ENCODE measurements at places on chromosomes 13 and 19.

DNA sequence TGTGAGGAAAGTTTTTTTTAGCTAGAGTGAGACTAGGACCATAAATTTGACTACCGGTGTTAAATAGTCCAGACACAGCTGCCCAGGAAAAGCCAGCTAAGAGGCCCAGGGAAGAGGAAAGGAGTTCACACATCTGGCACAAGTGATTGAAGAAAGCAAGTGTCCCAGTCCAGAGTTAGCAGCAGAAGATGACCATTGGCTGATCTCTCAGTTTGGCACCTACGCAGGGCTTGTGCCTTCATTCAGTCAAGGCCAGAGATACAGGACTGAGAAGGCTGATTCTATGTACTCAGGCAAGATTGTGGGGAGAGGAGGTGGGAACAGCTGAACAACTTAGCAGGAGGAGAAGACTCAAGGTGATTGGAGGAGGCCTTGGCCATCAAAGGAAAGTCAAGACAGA, 575.0 kb upstream of the KLF12 start:
- DNase-seq = no peak

- DNase-seq = no peak
These were observed 23.8 kb downstream of the LRCH1 start for GRCh38 chr13:46576762-46577161.

DNA sequence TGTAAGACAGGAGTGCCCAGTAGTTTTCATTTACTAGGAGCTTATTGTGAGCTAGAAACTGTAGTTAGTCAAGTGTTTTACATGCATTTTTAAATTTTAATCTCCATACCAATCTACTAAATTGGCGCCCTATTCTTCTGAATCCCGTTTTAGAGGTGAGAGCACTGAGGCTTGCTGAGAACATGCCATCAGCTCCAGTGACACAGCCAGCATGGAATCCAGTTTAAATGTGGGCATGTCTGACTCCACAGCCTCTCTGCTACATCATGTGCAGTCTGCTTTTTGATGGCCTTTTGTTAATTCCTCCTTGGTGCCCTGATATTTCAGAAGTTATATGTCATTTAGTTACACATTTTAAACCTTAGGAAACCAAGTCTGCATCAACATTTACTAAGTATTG, 325.4 kb downstream of the DLEU7 start:
- DNase-seq = no peak

DNA sequence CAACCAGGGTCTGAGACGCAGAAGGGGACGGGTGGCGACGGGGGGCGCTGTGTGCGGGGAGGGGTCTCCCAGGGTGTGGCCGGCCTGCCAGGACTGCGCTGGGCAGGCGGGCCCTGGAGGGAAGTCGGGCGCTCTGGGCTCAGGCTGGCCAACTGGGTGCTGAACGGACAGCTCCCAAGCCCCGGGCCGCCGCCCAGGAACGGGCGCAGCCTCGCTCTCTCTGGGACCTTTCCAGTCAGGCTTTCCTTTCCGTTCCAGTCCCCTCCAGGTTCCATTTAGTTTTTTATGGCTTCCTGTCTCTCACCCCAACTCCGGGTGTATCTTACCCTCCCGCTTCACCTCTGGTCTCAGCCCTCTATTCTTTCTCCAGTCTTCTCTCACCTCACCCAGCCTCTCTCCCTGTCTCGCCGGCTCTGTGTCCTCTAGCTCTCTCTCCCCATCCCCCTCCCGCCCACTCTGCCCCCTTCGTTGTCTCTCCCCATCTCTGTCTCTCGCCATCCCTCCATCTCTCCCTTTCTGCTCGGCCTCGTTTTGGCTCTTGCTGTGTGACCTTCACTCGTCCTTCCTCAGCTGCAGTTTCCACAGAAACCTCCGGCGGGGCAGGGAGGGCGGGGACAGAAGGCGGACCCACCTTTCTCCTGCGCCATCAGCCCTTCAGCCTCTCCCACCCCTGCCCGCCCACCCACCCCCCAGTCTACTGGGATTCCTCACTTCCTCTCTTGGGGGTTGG, 3.3 kb upstream of the ATP1A3 start:
- DNase-seq = peak; percentile 26

DNA sequence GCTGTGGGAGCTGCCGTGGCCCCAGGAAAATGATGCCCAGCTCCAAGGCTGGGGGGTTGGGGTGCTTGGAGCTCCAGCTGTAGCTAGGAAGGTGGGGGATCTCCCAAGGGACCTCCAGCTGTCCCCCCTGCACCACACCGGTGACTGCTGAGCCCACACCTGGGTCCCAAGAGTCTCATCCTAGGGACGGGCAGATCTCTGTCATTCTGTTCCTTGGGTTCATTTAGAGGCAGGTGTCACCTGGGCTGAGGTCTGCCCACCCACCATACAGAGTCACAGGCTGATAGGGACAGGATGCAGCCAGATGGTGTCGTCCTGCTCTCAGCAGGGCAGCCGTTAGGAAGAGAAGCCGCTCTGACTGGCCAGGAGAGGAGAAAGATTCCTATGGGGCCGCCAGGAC, 5.3 kb downstream of the F2RL3 start:
- no peak for DNase-seq

- DNase-seq = no peak
These were observed 1629.0 kb downstream of the OLFM4 start for GRCh38 chr13:54657588-54657987.

- no peak for DNase-seq
These were observed 45.6 kb upstream of the MRI1 start for GRCh38 chr19:13718733-13719132.

- no peak for DNase-seq
These were observed 2810.0 kb downstream of the PCDH9 start for GRCh38 chr13:64420181-64420580.

DNA sequence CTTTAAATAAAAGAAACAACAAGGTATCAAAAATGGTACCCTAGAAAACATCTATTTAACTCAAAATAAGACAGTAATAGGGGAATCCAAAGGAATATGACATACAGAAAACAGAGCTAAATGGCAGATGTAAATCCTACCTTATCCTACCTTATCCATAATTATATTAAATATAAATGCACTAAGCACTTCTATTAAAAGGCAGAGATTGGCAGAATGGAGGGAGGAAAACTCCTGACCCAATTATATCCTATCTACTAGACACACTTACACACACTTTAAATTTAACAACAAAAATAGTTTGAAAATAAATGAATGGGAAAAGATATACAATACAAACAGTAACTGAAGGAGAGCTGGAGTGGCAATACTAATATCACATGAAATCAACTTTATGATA, 14.4 kb downstream of the RNASEH2B start:
- DNase-seq = no peak

DNA sequence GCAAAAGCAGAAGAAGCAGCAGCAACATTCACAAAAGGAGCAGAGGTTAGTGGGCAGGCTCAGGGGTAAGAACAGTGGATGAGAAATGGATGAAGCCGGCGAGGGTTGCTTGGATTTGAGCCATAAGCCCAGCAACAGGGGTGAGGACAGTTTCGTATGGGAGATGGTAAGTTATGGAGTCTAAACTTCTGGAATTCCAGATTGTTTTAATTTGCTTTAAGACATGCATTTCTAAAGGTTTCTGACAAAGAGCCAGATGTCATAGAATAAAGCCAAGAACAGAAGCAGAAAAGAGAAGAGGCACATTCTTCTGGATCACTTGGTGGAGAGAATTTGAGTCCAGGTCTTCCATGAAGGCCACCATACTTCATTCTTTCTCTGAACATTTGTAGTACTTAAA, 76.6 kb downstream of the TNFSF11 start:
- no peak for DNase-seq

DNA sequence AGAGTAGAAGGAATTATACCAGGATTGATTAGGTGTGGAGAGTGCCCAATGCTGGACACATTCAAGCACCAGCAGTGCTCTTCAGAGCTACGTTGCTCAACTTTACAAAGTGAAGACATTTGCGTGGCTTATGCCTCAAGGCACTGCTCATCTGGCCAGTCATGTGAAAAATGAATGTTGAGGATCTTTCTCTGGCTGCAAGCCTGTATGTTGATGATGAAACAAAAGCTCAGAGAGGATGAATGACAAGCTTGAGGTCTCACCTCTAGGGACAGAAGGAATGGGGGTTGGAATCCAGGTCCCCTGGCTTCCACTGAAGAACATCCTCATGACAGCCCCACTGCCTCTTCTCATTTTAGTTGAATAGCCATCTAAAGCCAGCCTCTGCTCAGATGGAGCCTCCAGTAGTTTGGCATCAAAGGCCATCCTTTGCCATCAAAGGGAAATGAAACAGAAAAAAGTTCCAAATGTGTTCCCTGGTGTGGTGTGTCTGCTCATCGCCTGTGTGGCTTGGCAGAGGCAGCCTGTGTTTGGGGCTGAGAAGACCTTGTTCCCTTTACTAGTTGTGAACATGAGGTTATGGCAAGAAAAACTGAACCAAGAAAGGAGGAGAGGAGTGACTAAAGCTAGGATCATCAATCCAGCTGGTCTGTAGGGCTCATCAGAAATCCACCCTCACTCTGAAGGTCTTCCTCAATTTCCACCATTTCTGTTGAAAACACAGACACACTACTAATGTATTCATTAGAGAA, 114.0 kb upstream of the KL start:
- no peak for DNase-seq

DNA sequence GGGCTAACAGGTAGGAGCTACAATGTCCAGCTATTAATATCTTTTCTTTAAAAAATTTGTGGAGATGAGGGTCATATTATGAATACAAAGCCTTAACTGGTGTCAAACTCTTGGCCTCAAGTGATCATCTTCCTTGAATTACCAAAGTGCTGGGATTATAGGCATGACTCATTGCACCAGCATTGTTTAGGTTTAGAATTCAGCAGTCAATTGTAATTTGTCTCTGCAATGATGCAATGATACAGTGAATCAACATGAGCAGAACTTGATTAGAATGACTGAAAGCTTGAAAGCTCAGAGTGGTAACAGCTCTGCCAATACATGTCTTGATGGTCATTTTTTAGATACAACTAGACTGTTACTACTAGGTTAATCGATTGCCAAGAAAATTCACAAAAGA, 752.8 kb upstream of the MIR17HG start:
- DNase-seq = no peak
